ENCODE measurements at places on chromosomes 11 and 22.

- no peak overlapping the region for H3K4me3 ChIP-seq
- no peaks in the 10 kb centered on the region for H3K36me3 ChIP-seq
- H3K27me3 ChIP-seq: peaks cover 12% of the 10 kb centered on the region
- DNase-seq: no peak
- H3K27ac ChIP-seq: no peak overlapping the region
These were observed 137.8 kb downstream of the GRIK4 start for GRCh38 chr11:120649316-120649715.

DNA sequence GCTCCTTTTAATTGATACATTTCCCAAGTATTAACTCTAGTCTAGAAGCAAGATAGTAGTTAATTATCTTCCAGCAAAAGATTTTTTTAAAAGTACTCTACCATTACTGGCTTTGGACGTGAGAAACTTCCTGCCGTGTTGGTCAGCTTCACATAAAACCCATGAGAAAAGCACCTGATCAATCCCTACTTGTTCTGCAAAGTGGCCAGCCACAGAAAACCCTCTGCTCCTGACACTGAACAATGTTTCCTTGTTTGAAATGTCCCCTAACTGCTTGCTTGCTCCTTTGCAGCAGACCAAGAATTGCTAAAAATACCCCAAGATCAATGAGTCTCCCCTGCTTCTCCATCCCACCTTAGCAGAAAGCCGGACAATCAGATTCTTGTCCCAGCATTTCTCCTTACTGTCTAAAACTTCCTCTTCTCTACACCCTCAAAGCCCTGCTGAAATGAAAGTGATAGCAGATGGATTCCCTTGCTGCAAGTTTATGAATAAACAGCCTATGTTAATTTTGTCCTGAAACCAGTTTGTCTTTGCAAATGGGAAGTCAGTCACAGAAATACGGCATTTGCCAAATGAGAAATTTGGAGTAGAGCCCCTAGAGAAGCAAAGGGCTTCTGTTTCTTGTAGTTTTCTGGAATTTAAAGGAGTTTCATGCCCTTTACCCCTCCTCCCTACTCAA is 207.1 kb upstream of the ARHGAP20 start:
- H3K27ac ChIP-seq: no peak overlapping the region
- no peaks in the 10 kb centered on the region for H3K36me3 ChIP-seq
- H3K4me1 ChIP-seq: peaks cover 4% of the 10 kb centered on the region
- H3K4me3 ChIP-seq: no peak overlapping the region

- DNase-seq: peak; percentile 11
- no peaks in the 10 kb centered on the region for H3K27me3 ChIP-seq
- H3K27ac ChIP-seq: peak overlapping the region; percentile 55
- H3K4me3 ChIP-seq: peak overlapping the region; percentile 73
- H3K4me1 ChIP-seq: peaks cover 32% of the 10 kb centered on the region
These were observed 38.6 kb upstream of the CELSR1 start for GRCh38 chr22:46575911-46576555.

- H3K27ac ChIP-seq: peak overlapping the region; percentile 84
- H3K27me3 ChIP-seq: no peaks in the 10 kb centered on the region
- H3K36me3 ChIP-seq: peaks cover 65% of the 10 kb centered on the region
- peak overlapping the region; percentile 3 for H3K4me3 ChIP-seq
- DNase-seq: no peak
These were observed 42.5 kb downstream of the CD82 start for GRCh38 chr11:44607987-44608386.

- no peak for DNase-seq
- H3K27ac ChIP-seq: no peak overlapping the region
- H3K4me3 ChIP-seq: no peak overlapping the region
- H3K27me3 ChIP-seq: no peaks in the 10 kb centered on the region
- no peaks in the 10 kb centered on the region for H3K36me3 ChIP-seq
- H3K4me1 ChIP-seq: peaks cover 11% of the 10 kb centered on the region
These were observed 23.7 kb downstream of the YWHAH start for GRCh38 chr22:31968022-31968421.

DNA sequence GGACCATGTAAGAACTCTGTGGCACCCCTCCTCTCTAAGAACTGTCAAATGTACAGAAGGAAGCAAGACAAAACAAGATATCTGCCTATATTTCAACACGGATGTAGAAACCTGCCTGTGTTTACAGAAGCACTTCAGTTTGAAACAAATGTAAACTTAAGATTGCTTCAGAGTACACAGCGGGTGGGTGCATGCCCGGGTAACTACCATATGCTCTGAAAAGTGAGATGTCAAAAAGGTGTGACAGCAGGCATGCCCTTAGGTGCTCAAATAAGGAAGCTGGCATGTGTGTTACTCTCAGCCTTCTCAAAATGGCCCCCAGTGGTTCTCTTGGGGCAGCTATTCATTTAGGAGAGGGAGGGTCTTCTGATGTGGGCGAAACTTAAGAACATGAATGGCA is 5.2 kb downstream of the ACP2 start:
- peaks cover 44% of the 10 kb centered on the region for H3K36me3 ChIP-seq
- no peak overlapping the region for H3K27ac ChIP-seq
- no peak for DNase-seq
- H3K4me1 ChIP-seq: peaks cover 16% of the 10 kb centered on the region
- H3K4me3 ChIP-seq: no peak overlapping the region
- H3K27me3 ChIP-seq: no peaks in the 10 kb centered on the region

DNA sequence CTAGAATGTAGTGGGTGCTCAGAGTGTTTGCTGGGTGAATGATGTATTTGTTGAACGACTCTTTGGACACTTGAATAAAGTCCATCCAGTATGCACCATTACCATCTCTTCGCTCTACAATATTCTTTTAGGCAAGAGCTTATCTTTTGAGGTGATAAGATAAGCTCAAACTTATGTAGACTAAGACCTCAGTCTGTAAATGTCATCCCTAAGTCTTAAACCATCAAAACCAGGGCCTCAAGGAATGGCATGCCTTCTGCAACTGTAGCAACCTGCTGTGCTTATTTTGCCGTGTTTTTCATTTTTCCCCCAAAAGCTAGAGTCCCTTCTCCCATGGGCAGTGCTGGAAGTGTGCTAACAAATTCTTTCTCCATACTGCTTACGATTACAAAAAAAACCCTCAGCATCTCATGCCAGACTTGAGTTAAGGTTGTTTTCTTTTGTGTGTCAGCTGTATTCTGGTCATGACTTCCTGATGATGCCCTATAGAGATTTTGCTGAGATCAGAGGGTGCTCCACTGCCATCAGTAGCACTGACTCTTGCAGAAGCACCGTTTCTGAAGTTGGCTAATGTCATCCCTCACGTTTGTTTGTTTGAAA is 27.8 kb downstream of the LIMK2 start:
- DNase-seq: no peak
- H3K27ac ChIP-seq: no peak overlapping the region
- H3K4me3 ChIP-seq: no peak overlapping the region
- H3K36me3 ChIP-seq: peaks cover 4% of the 10 kb centered on the region
